LoVo (cell line): ENCODE measurements at places on chromosomes 12 and 14.
A peak's percentile ranks its signal among the peaks of the same experiment; 100 is the strongest.

DNA sequence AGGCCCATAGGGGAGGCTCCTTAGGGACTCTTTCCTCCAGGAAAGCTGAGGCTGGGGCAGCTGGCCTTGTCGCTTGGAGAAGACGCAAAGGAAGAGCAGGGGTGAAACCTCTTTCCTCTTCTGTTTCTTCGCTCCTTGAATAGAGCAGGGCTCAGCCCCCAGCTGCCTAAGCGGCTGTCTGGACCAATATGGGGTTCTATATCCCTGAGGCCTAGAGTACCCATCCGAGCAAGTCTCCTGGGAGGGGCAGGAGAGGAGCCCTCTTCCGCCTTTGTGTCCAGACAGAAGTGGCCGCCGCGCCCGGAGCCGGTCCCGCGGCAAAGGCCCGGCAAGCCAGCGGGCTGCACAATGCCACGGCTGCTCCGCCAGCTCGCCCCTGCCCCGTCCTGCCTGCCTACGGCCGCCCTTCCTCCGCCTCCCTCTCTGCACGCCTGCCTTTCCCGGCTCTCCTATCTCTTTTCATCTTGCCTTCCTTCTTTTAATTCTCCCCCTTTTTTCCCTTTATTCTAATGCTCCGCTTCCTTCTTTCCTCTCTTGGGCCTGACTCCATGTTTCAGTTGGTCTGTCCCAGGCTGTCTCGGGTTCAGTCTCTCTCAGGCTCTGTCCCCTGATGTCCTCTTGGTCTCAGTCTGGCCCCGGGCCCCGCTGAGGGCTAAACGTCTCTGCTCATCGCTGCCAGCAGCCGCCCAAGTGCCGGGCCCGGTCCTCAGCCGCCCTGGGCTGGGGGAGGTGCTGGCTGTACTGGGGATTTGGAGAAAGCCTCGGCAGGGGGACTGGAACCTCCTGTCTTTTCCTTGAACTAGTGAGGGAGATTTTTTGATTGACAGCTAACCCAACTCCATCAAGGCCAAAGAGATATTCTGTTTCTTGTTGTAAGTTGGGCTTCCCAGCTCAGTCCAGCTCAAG, 2.5 kb upstream of the HOXC9 start:
- no peak for DNase-seq

- DNase-seq: no peak
These were observed 81.2 kb downstream of the MIPOL1 start for GRCh38 chr14:37278636-37279538.

DNA sequence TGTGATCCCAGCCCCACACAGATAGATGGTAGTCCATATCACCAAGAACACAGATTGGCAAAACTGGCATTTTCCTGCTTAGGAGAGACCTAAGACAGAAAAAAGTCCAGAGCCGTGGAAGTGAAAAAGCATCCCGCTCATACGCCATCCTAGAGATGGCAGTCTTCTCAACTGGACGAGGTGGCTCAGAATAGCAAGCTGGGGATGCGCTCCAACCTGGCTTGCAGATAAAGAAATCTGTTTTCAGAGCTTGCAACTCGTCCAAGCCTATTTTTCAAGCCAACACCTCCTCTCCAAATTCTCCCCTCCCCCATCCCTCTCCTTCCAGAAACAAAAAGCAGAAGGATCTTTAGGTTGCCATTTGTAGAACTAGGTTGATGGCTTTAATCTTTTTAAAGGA, 74.3 kb upstream of the OTX2 start:
- DNase-seq: no peak

- no peak for DNase-seq
These were observed 148.6 kb downstream of the TSPAN9 start for GRCh38 chr12:3225796-3226180.

DNA sequence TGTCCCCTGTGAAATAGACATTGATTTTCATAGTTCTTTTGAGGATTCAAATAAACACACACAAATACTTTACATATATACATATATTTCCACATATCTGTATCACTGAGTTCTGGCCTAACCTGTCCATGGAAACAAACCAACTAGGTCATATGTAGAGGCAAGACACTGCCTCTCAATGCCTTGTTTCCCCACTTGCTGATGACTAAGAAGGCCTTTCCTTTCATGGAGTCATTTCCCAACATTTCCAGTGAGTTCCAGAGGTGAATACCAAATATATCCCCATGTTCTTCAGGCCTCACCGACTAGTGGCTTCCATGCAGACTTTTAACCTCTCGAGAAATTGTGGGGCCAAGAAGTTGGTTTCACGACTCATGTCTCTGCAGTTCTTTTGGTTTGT, 120.8 kb downstream of the DNAI7 start:
- DNase-seq: no peak

DNA sequence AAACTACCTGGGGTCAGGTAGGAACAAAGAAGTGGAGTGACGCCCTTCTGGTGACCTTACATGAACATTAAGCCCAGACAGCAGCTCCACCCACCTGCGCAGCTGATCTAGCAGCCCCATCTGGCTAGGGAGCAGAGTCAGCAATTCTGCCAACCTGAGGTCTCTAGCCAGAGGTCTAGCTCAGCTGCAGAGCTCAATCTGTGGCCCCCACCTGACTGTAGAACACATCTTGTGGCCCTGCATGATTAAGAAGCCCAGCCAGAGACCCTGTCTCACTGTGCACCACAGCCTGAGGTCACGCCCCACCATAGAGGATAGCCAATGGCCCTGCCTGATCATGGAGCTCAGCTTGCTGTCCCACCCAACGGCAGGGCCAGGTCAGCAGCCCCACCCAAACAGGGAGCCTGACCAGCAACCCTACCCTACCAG, 50.6 kb upstream of the HIGD1C start:
- DNase-seq: no peak

GRCh38 chr14:73800970-73801515, 50.6 kb upstream of the PTGR2 start:
- no peak for DNase-seq

- DNase-seq: no peak
These were observed 972 bp downstream of the PTGDR start for GRCh38 chr14:52268279-52269061.

- DNase-seq: peak; percentile 41
These were observed 64.8 kb downstream of the WSCD2 start for GRCh38 chr12:108193917-108194316.
